ENCODE measurements at places on chromosomes 6 and 20. TPM values are rescaled to one million over a fixed set of nuclear protein-coding genes. Genes with fewer than 3 reads are reported as not detected.

- H3K4me1 ChIP-seq, result peaks cover 5% of the 10 kb centered on the region
- no peaks in the 10 kb centered on the region for H3K36me3 ChIP-seq
- no peak for DNase-seq
- no peak overlapping the region for H3K27ac ChIP-seq
- no peaks in the 10 kb centered on the region for H3K27me3 ChIP-seq
Observed at GRCh38 chr6:25172819-25173218, 106.4 kb upstream of the CARMIL1 start.

DNA sequence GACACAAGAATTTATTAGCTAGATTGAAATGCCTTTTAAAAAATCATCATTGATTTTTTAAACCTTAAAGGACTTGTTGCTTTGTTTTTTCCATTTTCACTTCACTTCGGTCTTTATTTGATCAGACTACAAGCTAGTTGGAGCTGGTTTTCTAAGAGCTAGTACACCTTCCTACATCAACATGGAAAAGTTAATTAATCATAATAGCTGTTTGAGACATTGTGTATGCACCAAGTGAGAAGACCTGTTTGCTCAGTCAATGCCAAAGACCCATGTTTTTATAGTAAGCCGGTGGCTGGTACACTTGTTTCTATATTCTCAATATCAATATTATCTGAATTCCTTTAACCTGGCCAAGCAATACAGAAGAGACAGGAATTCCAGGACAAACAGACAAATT, 310.2 kb upstream of the SGK1 start:
- H3K4me3 ChIP-seq, result no peak overlapping the region
- H3K4me1 ChIP-seq, result no peaks in the 10 kb centered on the region
- DNase-seq, result no peak
- no peak overlapping the region for H3K27ac ChIP-seq
- no peaks in the 10 kb centered on the region for H3K36me3 ChIP-seq

DNA sequence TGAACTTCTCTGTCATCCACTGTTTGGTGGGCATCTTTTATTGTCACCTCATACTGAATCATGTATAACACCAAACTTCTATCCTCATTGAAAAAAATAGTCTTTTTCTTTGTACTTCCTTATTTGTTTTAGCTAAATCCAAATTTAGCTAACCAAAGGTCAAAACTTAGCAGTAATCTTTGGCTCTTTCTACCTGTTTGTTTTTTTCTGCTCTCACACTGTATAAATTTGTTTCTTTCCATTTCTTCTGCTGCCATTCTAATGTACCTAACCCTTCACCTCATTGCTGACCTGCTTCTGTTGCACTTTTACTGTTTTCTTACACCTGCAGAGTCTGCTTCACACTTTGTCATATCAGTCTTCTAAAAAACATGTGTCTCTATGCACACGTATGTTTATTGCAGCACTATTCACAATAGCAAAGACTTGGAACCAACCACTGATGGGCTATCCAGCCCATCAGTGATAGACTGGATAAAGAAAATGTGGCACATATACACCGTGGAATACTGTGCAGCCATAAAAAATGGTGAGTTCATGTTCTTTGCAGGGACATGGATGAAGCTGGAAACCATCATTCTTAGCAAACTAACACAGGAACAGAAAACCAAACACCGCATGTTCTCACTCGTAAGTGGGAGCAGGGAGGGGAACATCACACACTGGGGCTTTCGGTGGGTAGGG, 7.2 kb downstream of the ATRN start:
- peaks cover 13% of the 10 kb centered on the region for H3K4me1 ChIP-seq
- no peaks in the 10 kb centered on the region for H3K27me3 ChIP-seq
- H3K36me3 ChIP-seq, result no peaks in the 10 kb centered on the region
- DNase-seq, result no peak
- no peak overlapping the region for H3K27ac ChIP-seq
- no peak overlapping the region for H3K4me3 ChIP-seq

DNA sequence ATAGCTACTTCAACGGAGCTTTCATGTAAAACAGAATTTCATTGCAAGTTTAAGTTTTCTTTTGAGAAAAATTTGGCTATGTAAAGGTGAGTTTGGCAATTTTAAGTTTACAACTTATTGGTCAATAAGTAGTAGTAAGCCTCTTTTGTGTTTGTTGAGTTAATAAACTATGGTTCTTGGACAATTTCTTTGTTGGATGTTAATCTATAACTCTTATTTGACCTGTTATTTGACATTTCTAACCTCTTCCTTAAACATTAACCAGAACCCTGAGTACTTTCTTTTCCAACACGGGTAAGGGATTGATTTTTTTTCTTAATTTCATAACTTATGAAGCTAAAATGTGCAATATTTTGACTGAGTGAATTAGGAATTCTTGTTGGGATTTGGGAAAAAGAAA, 354.4 kb downstream of the PRKN start:
- DNase-seq, result no peak
- no peak overlapping the region for H3K4me3 ChIP-seq
- no peaks in the 10 kb centered on the region for H3K27me3 ChIP-seq
- no peak overlapping the region for H3K27ac ChIP-seq
- H3K36me3 ChIP-seq, result no peaks in the 10 kb centered on the region

GRCh38 chr20:11035211-11035610, 361.4 kb upstream of the JAG1 start:
- no peaks in the 10 kb centered on the region for H3K27me3 ChIP-seq
- H3K4me3 ChIP-seq, result no peak overlapping the region
- DNase-seq, result no peak
- no peaks in the 10 kb centered on the region for H3K36me3 ChIP-seq
- H3K4me1 ChIP-seq, result no peaks in the 10 kb centered on the region
- H3K27ac ChIP-seq, result no peak overlapping the region

DNA sequence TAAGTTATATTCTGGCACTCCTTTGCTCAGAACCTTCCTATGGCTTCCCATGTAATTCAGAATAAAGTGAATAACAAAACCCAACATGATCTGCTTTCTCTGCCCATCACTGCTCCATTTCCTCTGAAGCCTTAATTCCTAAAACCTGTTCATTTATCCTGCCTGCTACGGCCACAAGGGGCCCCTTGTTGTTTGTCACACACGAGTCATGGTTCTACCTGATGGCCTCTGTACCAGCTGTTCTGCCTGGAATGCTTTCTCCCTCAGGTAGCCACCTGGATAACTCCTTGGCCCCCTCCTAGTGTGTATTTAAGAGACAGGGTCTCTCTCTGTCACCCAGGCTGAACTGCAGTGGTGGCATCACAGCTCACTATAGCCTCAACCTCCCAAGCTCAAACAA, 26.8 kb downstream of the ERGIC3 start:
- no peak for DNase-seq
- H3K27ac ChIP-seq, result no peak overlapping the region
- H3K27me3 ChIP-seq, result no peaks in the 10 kb centered on the region
- no peaks in the 10 kb centered on the region for H3K4me1 ChIP-seq

DNA sequence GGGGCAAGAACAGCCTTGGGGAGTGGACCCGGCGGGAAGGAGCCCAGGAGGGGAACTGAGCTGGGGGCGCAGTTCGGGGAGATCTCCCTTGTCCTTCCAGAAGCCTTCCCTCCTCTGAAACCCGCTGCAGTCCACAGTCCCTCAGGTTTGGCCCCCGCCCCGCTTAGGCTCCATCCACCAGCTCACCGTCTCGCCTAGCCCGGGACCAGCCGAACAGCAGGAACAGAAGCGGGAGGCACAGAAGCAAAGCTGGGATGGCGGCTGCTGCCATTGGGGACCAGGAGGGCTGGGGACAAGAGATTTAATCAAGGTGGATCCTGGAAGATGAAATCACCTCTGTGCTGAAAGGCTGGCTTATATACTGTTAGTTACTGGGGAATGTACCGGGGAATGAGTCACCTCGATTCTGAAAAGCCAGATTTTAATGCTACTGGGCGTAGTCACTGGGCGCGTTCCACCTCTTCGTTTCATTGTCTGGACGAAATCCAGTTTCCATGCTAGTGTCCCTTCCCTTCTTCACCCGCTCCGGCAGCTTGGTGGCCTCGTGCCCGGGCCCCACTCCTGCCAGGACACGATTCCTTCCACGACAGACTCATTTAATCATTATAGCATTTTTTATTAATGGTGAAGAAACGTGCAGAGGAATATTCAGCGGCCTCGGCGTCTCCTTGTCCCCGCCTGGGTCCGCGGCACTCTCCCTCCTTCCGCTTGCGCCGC, at the start of gene RAET1L:
TSS of gene RAET1L (minus strand) at position 332 of the 717 bp plus-strand sequence. CDS start at position 271, 61 bp downstream.
- DNase-seq, result peak; percentile 31
- H3K36me3 ChIP-seq, result no peaks in the 10 kb centered on the region
- H3K27me3 ChIP-seq, result peaks cover 62% of the 10 kb centered on the region

GRCh38 chr6:148736774-148737412, 9.9 kb upstream of the UST start:
- H3K27ac ChIP-seq, result no peak overlapping the region
- H3K4me3 ChIP-seq, result no peak overlapping the region
- DNase-seq, result no peak
- no peaks in the 10 kb centered on the region for H3K36me3 ChIP-seq

DNA sequence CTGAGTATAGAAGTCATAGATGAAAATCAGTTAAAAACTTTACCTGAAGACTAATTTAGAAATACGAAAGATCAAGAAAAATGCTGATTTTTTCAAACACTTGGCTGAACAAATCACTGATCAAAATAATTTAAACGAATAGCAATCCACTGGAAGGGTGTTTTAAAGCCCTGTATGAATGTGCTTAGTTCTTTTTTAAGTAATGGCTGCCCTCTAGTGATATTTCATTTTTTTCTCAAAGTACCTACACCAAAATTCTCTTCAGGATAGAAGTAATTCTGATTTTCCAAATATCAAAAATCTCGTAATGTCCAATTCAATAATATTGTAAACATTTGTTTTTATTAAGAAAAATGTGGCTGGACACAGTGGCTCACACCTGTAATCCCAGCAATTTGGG, 32.5 kb downstream of the AKAP7 start:
- no peak for DNase-seq
- no peaks in the 10 kb centered on the region for H3K27me3 ChIP-seq
- peaks cover 9% of the 10 kb centered on the region for H3K36me3 ChIP-seq
- no peaks in the 10 kb centered on the region for H3K4me1 ChIP-seq

The LGSN gene
- not detected for total RNA-seq

The PRKN gene
- total RNA-seq, result 25.5 TPM

The HEY2 gene
- total RNA-seq, result 25.6 TPM

The MYO6 gene
- total RNA-seq, result 5.0 TPM

The TNFRSF21 gene
- 6.3 TPM for total RNA-seq
